Transverse colon (tissue), 4 donors: ENCODE measurements at places on chromosomes 16 and 17. TPM values are rescaled to one million over a fixed set of nuclear protein-coding genes. Genes with fewer than 3 reads are reported as not detected.

GRCh38 chr17:27991462-27991993 is 50.9 kb upstream of the NLK start:
- no peak for DNase-seq

- DNase-seq: no peak
These were observed 131.2 kb upstream of the MPHOSPH6 start for GRCh38 chr16:82301146-82301755.

DNA sequence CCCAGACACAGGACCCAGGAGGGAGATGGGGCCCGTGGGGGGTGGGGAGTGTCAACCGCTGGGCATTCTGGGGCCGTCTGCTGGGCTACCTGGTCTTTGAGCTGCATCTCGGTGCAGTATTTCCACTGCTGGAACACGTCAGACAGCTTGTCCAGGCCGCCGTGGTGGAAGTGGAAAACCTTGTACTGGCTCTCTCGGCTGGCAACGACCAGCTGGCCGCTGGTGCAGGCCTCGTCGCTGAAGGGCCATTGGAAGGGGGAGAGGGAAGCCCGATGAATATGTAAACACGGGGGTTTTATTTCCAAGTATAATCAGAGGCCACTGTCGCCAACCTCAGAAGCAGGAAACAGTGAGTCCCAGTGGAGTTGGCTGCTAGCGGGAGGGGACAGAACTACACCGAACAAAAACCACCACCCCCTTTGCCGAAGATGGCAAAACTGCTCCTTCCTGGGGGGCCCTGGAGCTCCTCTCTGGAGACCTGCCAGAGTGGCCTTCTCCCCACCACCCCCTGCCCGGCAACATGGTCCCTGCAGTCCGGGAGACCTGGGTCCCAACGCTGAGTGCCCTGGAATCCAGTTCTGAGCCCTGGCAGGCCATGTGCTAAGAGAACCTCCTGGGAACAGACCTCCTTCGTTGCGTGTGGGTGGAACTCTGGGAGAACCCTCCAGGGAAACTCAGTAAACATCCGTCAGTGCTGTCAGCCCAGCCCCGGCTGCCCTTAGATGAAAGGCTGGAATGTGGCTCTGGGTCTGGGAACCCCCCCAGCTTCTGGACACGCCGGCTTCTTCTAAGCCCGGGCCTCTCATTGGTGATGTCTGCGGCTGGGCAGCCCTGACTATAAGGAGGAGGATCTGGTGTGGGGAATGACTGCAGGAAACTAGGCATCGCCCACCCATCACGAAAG is 84.1 kb downstream of the TBC1D16 start:
- DNase-seq: no peak

DNA sequence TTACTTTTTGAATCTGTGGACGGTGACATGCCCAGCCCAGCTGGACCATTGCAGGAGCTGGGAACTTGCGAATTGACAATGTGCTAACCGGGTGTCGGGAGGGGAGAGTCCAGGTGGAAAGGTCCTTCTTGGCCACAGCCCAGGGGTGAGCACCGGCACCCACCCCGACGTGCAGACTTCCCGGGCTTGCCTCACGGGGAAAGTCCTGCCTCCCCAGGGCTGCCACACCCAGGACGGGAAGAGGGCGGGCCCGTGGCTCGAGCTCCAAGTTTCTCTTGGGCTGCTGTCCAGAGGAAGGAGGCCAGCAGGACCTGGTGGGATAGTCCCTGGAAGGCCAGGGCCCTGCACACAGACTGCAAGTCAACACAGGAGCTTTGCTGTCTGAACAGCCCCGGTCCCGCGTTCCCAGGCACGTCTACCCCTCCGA is 17.7 kb downstream of the CARD14 start:
- peak; percentile 74 for DNase-seq

- peak; percentile 28 for DNase-seq
These were observed at the start of gene NLRC3 for GRCh38 chr16:3577302-3577752. TSS of gene NLRC3 (minus strand) at chr16:3577403. CDS start at chr16:3565036, 12,367 bp downstream.

GRCh38 chr16:68085259-68086071 is at the start of gene NFATC3:
TSS of gene NFATC3 (plus strand) at chr16:68085370. CDS start at chr16:68085682, 312 bp downstream.
- DNase-seq: peak; percentile 99

Gene MYH1
- total RNA-seq: not detected

Gene RNU2-1
- total RNA-seq: not detected

Gene SOST
- not detected for total RNA-seq

DNA sequence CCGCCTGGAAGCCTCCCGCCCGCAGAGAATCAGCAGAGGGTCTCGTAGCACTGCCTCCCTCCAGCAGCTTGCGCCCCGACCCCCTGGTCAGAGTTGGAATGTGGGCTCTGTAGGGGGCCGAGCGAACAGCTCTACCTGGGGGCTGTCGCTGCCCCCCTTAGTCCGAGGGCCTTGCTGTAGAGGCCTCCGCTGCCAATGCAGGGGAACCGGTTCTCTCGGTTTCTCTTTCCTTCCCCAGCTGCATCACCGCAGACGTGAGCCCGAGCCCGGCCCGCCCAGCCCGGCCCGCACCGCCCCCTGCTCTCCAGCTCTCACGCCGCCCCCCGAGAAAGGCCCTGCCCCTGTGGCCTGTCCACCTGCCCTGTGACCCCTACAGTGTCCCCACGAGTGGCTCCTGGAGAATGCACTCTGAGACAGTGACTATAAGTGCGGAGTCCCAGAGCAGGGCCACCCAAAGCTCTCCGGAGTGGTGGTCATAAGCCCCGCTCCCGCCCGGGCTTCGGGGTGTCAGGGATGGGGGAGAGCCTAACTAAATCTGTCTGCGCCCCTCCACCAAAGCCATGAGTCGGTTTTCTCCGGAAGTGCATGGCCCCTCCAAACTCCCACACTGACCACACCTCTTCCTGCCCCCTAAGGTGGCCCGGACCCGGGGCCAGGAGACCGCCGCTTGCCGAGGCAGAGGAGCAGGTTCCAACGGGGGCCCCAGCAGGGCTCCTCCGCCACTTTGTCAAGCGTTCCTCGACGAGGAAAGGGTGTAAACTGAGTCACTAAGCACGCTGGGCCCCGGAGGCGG is 1.7 kb downstream of the ARHGAP27 start:
- peak; percentile 88 for DNase-seq

DNA sequence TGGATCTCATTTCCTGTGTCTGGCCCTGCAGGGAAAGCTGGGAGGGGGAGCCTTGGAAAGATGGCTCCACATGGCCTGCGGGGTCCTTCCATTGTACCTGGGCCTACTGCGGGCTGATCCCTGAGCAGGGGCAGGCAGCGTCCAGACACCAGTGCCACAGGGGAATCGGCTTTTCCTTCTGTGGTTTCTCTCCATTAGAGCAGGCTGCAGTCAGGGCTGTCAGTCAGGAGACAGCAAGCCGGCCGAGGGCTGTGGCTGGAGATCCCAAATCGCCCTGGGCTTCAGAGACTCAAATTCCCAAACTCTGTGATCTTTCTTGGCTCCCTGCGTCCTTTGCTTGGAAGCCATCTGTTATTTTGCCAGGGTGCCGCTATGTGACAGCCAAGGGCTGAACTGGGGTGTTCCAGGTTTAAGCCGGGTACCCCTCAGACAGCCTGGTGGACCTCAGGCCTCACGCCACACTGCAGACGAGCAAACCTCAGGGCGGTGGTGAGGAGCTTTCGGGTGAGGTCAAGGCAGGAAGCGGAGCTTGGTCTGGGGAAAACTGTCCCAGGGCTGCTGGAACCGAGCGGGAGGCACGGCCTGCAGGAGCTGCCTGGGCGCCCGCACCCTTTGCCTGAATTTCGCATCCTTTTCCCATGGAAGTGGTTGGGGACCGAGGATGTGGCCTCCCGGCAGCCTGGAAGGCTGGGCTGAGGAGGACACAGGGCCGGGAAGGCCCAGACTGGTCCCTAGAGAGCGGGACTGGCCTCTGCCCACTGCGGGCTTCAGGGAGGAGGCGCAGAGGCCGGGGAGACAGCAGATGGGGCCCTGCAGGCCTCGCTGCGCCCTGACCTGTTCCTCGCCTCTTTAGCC is 1.5 kb upstream of the CPNE7 start:
- no peak for DNase-seq

DNA sequence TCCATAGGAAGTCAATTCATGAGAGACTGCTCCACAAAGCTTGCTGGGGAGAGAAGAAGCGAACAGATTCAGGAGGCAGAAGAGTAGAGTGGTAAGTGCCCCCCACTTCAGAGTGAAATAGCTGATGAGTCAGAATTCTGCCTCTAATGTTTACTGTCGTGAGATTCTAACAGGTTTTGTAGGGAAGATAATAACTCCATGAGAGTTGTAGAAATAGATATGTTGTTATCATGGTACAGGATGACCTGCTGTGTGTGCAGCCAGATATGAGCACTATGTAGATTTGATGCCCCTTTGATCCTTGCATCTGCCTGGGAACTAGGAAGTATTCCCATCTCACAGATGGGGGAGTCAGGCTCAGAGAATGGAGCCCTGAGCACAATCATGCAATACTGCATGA is 502.4 kb upstream of the CDH11 start:
- DNase-seq: no peak

Gene CTF1
- total RNA-seq: not detected

- DNase-seq: peak; percentile 49
These were observed 754 bp upstream of the SLFN11 start for GRCh38 chr17:35373984-35374765.

DNA sequence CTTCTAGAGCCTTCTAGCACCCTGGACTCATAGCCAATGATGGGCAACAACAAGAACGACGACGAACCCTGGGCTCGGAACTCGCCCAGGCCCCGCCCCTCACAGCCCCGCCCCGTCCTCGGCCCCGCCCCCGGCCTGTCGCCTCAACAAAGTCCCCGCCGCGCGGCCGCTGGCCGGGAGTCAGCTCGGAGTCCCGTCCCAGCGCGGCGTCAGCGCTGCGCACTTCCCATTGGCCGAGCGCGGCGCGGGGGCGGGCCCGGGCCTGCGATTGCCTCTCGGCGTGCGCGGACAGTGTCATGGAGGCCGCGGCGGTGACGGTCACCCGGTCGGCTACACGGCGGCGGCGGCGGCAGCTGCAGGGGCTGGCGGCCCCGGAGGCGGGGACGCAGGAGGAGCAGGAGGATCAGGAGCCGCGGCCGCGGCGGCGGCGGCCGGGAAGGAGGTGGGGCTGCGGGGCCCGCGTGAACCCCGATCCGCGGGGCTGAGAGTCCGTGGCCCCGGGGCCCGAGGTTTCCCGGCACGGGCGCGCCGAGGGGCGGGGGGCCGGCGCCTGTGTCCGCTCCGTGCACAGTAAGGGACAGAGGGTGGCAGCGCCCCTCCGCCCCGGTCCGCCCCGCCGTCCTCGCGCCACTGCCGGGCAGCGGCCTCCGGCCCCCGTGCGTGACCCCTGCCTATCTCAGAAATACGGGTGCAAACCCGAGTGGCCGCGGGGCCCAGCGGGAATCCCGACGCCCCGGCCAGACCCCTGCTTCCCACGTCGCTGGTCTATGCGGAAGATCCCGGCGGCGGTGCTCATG is at the start of gene ENGASE:
ENGASE (plus strand) TSS at position 176 of the 797 bp plus-strand sequence; CDS start at position 297, 121 bp downstream.
- DNase-seq: peak; percentile 96

DNA sequence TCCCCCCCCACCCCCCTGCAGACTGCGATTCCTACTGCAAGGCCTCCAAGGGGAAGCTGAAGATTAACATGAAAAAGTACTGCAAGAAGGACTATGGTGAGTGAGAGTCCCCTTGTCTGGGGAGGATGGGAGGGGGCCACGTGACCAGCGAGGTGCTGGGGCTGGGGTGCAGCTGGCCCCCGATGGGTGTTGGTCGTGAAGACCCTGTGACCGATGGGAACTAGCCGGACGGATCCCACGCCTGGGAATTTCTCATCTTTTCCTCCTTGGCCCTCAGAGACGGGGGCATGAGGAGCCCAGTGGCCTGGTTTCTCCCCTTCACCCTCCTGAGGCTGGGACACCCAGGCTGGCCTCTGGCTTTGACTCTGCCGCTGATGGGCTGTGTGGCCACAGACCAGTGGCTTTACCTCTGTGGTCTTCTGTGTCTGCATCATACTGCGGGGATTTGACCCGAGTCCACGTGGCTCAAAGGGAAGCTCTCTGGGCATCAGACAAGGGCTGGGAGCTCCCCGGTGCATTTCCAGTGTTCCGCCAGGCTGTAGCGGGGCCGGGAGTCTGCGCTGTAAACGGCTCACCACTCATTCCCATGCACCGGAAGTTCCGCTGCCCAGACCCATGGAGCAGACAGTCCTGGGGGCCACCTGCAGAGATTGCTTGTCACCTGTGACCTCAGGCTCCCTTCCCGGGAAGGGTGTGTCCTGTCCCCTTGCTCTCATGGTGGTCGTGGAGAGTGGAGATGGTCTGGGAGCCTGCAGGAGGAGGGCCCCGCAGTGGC is 200.0 kb downstream of the NTN1 start:
- no peak for DNase-seq

Gene RAC3
- 11.1 TPM for total RNA-seq

DNA sequence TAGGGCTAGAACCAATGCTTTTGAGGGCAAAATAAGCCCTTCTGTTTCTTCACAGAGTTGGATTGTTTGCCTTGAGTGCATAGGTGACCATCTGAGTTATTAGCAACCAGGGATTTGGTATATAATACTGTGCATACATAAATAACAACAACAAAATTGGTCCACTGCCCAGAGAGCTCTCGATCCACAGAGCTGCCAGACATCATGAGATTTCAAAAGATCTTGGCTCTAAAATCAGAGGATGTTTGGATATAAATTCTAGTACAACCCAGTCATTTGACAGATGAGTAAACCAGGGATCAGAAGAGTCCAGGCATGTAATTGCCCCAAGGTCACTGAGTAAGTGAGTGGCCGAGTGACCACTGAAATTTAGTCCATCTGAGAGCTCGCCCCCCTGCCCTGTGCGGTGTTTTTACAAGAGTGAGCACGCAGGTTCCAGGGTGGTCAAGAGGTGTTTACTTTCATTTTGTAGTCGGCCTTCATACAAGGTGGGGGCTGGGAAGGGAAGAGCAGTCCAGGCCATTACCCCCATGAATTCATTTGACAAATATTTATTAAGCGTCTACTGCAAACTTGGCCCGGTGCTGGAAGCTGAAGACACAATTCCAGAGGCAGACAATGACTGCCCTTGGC is 1.8 kb upstream of the MT2A start:
- DNase-seq: no peak

Gene NT5C3B
- total RNA-seq: 30.8 TPM
